ENCODE measurements at places on chromosomes 5 and 9.

DNA sequence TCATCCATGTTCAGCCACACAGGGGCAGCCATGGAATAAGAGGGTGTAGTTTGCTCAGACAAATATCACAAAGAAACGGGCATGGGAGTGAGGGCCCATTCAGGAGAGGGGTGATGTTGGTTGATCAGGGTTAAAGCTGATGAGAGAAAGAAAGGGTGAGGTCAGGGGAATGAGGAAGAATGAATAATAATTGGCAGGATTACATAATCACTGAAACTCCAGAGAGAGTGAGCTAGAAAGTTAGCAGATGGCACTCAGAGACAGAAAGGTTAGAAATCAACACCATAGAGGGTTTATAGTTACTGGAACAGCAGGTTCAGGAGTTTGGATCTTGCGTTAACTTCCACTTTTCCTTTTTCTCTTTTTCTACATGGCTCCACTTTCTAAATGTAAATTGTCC is 113.9 kb downstream of the TAF11L14 start:
- DNase-seq: no peak

DNA sequence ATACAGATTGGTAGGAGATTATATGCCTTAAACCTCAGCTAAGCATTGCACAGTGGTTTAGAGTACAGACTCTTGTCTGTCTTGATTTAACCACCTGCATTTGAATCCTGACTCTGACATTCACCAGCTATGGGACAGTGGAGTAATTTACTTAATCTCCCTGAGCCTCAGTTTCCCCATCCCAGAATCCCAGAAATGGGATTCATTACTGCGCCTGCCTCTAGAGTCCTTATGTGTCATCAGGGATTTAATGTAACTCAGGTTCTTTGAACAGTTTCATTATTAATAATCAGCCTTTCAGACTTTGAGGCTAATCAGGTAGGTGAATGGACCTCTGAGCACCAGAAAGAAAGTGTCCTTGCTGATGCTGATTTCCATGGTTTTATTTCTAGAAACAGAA is 149.1 kb downstream of the SMARCA2 start:
- no peak for DNase-seq

DNA sequence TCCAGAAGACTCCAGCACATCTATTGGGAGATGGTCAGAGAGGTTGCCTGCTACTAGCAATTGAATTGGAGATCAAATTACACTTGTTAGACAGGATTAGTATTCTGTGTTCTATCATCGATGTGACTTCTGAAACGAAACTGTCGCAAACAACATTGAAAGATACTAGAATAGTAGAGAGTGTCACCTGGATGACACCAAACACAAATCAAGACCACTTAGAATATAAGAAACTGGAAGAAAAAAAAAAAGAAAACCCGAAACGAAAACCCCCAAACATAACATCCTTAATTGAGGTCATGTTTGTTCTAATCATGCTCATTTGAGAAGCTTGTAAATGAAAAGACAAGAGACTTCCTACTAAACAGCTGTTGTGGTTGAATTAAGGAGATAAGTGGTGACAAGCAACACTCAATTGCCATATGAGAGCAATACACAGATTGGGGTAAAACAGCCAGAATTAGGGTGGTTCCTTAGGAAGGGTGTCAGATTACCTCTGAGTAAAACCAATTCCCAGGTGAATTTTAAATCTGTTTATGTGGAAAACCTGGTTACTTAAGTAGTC is 97.6 kb downstream of the BASP1 start:
- DNase-seq: no peak

DNA sequence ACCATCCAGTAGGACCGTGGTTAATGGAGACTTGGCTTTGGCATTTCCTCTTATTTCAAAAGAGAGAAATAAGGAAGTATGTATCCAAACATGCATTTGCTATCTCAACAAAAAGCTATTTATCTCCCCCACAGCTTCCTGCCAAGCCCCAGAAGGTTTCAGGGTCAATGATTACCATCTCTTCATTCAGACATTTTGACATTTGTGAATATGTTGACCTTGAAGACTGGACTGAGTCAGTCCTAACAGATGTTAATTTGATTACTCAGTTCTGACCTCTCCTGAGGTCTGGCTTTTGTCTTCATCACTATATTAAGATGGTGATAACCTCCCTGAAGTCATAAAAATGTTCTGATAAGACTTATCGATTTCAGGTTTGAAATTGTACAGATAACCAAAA is 479.4 kb downstream of the AGTPBP1 start:
- no peak for DNase-seq

Measured in activated CD4-positive, alpha-beta T cell treated with anti-CD3 and anti-CD28 coated beads, Interleukin-2, Interleukin-4, amounts not matched to agents 100 ng/mL and 50 ng/mL, durations not matched to agents 16 hours and 8 hours (primary cell).